Coronary artery (tissue), 2 donors: ENCODE measurements at places on chromosomes 16 and 17.

- DNase-seq = no peak
Measured at GRCh38 chr17:81845361-81845760, 10.5 kb upstream of the PPP1R27 start.

DNA sequence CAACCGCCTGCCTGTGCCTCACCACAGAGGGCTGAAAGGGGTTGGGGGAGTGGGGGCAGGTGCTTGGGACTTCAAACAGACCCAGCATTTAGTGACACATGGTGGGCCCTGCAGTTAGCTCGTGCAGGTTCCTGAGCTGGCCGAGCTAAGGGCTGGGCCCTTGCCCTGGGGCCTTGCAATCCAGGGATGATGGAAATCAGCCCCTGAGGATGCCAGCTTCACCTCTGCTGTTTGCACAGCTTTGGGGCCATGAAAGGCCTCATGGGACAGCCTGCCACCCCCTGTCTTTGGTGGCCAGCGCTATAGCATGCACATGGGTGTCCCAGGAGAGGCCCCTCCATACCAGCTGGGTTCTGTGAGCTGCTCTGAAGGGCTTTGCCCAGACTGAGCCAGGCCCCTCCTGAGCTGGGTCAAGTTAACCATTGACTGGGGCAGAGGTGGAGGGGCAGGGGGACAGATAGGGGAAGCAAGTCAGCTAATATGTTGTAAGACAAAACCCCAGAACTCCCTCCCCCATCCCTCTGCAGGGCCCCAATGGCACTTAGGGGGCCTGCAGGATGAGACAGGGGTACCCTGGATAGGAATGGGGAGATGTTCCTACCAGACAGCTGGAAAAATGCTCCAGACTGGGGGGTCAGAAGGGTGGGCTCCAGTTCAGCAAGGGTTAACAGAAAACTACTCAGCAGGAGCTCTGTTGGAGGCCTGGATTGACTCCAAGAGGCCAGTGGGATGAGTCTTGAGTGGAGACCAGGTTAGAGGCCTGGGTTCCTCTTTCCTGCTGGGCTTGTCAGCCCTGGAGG lies 692 bp downstream of the PRR15L start:
- DNase-seq = no peak

GRCh38 chr17:10105513-10106001 lies 92.8 kb downstream of the GAS7 start:
- no peak for DNase-seq

GRCh38 chr17:50354198-50354597 lies 8.3 kb downstream of the XYLT2 start:
- no peak for DNase-seq

GRCh38 chr17:48107137-48108055 lies at the start of gene SNX11:
SNX11 (plus strand) TSS chr17:48107766; CDS start chr17:48112044, 4,278 bp downstream.
- DNase-seq = peak; percentile 97

DNA sequence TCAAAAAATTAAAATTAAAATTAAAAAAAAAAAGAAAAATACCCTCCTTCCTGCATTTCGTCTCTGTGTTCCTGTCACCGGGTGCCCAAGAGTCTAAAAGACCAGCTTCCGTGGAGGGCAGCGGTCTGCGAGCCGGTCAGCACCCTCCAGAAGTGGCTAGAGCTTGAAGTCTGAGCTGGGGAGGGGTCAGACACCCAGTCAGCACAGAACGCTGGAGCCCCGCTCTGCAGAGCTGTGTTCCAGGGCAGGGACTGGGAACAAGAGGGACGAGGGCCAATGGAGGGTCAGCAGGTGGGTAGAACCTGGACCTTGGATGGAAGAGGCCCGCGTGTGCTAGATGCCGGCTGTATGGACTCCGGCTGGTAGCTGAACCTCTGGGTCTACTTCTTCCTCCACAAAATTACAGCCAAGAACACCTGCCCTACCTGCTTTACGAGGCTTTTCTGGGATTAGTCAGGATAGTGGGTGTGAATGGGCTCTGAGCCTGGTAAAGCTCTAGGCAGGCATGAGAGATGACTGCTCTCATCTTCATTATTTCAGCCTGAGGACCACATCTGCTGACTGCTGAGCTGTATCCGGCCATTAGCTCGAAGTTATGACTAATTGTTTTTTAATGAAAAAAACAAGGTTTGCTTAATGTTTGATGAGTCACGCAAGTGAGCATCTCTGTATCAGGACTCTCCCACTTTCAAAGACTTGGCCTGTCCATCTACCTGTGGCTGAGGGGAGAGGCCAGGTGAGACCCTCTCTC lies 5.9 kb downstream of the TRPV1 start:
- no peak for DNase-seq

DNA sequence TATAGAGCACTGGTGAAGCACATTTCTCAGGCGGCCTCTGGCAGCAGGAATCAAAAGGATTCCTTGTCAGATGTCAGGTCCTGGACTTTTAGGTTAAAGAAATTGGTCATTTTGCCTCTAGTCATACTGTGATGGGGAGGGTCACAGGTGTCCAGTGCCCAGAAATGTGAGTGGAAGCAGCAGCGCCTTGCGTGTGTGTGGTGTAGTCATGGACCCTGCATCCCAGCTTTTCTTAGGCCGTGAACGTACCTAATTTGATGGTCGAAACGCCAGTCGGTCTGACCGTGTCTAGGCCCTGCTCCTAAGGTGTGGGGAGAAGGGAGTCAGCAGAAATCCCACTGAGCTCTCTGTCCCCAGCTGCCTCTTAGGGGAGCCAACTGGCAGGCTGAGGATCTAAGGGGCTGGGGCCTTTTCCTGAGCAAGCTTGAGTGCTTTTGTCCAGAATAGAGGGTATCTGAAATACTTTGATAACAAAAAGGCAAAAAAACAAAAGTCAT lies 32.0 kb downstream of the POLR3E start:
- DNase-seq = no peak

- DNase-seq = no peak
Measured at GRCh38 chr16:81590714-81591544, 146.3 kb downstream of the CMIP start.

DNA sequence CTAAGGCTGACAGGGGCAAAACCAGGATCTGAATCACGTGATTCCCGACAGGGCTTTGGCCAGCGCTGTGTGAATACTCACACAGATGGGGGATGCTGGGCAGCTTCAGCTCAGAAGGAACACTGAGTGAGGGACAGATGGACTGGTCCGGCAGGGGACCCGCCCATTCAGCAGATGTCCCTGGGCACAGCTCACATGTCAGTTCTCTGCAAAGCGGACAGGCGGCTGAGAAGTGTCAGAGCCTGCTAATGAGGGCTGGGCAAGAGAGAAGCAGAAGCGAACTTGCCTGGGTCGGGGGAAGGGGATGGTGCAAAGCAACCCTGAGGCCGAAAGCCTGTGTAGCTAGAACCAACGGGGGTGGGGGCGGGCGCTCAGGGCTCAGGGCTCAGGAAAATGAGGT lies 11.9 kb upstream of the GLIS2 start:
- no peak for DNase-seq

GRCh38 chr17:69084911-69085310 lies 24.2 kb upstream of the ABCA9 start:
- no peak for DNase-seq

DNA sequence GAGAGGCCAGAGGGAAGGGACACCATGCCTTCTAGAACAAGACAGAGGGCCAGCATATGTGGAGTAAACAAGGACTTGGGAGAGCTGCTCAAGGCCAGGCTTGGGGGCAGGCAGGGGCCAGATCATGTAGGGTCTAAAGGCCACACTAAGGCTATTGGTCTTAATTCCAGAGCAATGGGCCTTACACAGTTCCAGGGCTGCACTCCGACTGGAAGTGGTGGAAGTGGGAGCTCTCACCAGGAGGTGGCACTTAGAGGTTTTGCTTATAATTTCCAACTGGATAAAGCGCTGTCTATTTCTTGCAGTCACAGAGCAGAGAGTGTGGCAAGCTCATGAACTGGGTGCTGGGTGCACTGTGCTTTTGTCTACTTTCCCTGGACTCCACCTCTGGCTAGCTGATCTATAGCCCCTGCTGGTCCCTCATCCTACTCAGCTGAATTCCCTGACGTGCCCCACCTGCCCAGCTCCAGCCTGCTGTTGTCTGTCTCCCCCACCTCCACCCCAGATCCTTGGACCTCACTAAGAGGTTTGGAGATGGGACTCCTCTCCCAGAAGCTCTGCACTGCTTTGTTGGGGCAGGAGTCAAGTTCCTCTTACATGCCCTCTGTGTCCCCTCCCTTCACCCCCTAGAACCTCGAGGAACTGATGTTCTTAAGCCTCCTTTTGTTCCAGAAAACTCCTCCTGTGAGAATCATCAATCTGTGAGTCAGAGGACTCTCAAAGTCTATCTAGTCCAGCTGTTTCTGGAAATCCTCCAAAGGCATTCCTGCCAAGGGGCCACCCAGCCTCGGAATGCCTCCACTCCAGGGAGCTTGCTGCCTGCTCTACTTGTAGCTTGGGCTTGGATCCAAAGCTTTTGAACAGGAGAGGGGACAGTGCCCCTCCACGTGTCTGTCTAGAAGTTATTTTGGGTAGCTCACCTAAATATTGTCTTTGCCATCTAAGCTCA lies 48.1 kb upstream of the KSR1 start:
- no peak for DNase-seq

- DNase-seq = no peak
Measured at GRCh38 chr16:12513791-12514175, 289.9 kb downstream of the CPPED1 start.

DNA sequence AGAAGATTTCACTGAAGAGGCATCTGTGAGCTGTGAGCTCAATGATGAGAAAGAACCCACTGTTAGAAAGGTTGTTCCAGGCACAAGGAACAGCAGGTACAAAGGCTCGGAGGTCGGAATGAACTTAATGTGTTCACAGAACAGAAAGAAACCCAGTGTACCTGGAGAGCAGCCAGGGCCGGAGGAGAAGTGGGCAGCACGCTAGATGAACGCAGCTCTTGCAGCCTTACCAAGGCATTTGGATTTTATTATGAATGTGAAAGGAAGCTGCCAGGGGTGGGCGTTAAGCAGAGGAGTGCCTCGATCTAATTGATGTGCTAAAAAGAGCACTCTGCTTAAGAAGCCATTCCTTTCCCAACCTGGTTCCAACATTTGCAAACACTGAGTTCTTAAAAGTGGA lies 19.0 kb downstream of the EEF2K start:
- no peak for DNase-seq

DNA sequence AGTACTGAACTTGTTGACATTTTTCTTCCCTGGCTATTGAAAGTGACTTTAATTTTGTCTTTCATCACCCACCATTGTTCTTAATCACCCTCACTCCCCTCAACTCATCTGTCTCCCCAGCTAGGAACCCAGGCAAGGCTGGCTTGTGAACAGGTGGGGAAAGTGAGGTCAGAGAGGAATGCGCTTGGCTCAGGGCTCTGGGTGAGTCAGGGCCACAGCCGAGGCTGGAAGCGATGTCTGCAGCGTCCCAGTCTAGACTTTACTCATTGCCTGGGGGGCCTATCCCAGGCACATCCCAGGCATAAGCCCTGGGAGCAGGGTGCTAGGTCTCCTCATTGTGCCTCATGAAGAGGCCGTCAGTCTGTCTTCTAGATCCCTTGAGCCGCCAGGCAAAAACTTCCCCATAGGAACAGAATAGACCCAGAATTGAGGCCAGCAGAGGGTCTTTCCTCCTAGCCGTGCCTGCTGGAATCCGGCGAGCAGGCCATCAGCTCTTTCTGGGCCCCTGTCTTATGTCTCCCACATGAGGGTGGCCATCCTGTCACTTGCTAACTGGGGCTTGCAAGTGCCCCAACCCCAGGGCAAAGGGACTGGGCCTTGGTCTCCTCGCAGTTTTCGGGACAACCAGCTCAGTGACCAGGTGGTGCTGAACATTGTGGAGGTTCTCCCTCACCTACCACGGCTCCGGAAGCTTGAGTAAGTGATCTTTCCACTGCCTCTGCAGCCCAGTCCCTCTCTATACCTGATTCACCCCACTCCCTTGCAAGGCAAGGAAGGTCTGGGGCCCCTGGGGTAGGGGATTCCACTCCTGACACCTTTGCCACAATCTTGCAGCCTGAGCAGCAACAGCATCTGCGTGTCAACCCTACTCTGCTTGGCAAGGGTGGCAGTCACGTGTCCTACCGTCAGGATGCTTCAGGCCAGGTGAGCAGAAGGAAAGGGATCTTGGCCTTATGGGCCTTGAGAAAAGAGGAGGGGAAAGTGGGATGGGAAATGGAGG lies 40.1 kb downstream of the NLRC5 start:
- no peak for DNase-seq

DNA sequence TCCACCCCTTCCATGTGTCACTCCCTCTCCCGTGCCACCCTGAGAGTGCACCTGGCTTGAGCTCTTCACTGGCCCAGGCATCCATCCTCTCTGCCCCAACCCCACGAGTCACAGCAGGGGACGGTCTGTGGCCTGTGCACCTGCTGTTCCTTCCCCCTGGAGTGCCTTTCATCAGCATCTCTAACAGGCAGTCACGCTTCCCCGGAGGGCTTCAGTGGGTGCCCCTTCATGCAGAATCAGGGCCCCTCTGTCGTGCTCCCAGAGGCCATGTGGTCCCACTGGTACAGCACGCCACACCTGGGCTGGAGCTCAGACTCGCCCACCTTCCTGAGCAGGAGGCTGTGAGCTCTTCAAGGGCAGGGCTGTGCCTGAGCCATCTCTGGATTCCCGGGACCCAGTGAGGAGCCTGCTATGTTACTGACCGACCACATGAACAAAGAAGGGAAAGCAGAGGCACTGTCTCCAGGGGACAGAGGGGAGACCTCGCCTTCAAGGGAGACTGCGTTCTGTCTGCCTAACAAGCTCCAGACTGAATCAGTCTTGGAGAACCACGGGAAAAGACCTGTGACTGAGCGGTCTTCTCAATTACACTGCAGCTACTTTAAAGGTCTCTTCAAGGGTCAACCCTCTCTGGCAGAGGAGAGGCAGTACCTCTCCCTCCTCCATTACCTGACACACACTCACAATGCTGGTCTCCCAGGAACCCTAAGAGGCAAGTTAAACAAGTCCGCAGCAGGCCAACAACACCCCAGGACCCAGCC lies 78.8 kb upstream of the DOC2B start:
- DNase-seq = no peak

DNA sequence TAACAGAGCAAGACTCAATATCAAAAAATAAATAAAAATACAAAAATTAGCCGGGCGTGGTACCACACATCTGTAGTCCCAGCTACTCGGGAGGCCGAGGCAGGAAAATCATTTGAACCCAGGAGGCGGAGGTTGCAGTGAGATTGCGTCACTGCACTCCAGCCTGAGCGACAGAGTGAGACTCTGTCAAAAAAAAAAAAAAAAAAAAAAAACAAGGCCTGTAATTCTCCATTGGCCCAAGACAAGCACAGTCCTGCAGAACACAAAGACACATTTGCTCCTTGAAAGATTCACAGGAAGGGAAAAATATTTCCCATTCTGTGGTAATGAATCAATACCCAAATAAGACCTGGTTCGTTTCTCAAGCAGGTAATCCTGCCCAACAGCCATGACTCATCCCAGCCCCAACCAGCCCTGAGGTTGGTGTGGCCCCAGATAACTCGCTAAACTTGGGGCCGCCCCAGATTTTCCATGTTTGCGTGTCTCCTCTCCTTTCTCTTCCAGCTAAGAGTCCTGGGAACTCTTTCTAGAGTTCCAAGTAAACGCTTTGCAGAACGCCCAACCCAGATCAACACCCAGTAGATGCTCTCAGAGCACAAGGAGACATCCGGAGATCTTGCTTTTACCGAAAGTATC lies 40.3 kb upstream of the SNN start:
- no peak for DNase-seq

DNA sequence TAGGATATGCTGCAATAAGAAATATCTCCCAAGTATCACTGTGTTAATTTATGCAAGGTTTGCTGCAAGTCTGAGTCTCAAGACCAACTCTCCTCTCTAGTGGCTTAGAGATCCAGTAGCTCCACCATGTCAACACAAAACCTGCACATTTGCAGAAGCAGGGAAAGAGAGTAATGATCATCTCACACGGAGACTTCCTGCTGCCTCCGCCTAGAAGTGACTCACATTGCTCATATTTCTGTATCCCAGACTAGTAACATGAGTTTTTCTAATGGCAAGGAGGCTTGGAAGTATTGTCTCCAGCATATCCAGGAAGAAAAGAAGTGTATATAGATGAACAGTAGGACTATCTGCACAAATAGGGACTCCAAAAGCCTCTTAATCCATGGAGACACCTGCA lies 15.0 kb upstream of the IRX6 start:
- DNase-seq = no peak
